Astrocyte (in vitro differentiated cells and primary cell): ENCODE measurements at places on chromosomes 3 and 15.

DNA sequence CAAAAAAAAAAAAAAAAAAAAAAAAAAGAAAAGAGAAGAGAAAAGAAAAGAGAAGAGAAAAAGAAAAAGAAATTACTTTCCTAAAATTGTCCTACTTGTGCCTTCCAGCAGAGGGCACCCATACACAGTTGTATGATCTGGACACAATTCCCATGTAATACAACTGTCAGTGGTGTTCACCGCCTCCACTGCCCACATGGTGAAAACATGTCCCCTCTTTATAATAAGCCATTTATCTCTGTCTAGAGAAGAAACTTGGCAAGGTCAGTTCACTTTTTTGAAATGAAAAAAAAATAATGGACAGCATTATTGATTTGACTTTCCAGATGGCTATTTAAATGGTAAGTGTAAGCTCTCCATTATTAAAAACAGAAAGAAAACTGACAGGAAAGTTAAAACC, 459.4 kb downstream of the GBE1 start:
- DNase-seq = peak; percentile 19

- no peak for DNase-seq
These were observed 109.4 kb downstream of the ATP8B4 start for GRCh38 chr15:50009634-50010033.

DNA sequence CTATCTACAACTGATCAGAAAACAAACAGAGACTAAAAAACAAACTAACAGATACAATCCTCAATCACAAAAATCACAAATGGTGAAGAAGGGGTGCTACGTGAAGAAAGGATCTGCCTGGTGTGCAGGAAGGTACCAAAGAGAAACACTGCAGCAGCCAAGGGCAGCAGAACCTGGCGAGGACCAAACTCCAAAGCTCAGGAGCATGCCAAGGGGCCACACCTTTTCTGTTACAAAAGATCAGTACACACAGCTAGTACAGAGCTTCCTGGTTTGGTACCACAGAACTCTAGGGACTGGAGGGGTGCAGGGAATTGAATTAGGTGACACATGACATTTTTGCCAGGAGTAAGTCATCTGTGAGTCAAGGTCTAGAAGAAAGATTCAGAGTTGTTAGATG, 107.4 kb upstream of the GRM7 start:
- no peak for DNase-seq

GRCh38 chr15:85631018-85631417, 163.7 kb downstream of the KLHL25 start:
- no peak for DNase-seq

- DNase-seq = no peak
These were observed 61.3 kb downstream of the DMXL2 start for GRCh38 chr15:51561271-51561670.

GRCh38 chr15:59438625-59439290, 772 bp downstream of the FAM81A start:
- no peak for DNase-seq

GRCh38 chr15:85443593-85444087, 63.2 kb downstream of the AKAP13 start:
- peak; percentile 61 for DNase-seq

DNA sequence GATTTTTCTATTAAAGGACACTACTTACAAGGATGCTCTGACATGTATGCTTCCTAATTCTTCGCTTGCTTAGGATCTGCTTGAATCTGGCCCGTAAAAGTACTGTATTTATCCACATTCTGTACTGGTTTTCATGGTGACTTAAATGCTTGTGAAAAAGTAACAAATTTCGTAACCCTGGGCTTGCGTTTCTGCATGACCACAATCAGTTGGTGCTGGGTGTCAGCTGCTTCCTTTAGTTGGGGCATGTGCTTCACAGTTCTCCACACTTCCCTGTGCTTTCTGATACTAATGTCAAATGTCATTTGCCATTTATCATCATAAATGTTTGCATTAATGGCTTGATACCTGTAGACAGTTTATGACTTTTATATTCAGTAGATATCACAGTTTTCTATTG, 218.4 kb upstream of the MLF1 start:
- DNase-seq = no peak

DNA sequence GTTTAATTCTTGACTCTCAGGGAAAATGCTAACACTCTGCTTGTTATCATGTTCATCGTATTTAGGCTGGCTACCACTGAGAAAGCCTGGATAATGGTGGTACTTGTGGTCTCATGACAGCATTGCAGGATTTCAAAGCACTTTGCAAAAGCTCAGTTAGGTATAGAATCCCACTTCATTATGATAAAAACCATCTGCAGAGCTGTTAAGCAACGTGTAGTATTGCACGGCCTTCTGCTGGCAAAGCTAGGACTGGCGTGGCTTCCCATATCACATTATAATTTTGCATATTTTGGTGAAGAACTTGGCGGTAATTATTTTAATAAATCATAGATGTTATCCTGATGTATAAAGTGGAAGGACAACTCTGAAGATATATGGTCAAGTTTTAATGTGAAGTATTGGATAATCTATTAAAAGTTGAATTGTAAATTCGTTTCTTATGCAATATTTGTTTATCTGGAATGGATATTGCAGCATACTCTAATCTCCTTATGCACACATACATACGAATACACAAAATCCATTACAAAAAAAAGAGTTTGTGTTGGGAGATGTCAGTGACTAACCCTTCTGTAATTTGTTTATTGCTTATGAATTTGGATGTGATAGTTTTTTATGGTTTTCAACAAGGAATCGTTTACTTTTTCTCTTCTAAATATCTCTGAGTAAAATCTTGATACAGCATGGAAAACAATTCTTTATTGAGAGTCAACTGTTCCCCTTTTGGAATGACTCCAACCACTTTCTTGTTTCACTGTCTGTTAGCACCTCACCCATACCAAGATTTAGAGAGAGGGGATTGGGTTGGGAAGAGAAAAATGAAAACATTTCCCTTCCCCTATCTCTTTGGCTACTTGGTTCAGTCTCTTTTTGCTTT, 9.2 kb downstream of the RAB8B start:
- DNase-seq = no peak

DNA sequence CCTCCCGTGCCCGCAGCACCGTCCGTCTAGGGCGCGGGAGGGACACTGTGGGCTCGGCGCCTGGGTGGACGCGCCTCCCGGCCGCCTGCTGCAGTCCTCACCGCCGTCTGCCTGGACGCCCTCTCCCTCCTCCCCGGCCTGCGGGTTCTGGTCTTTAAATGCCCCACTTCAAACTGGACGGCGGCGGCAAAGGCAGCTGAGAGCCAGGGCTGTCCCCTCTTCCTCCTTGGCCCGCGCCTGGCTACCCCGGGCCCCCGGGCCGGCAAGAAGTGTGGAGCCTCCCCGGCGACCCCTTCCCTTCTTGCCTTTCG, 426 bp downstream of the CBLB start:
- peak; percentile 40 for DNase-seq

DNA sequence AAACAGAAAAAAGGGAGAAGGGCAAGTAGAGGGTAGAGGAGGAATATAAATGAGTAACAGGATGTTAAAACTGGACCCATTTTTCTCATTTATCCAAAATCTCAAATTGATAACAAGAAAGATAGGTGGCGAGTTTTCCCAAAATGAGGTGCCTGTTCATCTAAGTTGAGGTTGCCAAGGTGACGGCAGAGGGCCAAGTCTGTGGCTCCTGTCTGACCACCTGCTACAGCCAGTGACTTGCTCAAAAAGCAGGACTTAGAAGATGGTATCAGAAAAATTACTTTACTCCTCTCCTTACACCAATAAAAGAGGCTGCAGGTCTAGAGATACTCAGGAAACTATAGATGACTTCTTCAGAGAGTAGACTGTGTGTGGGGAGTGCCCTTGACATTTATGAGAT, 137.6 kb upstream of the ZNF385D start:
- no peak for DNase-seq

GRCh38 chr15:44033894-44034293, 161.2 kb downstream of the FRMD5 start:
- DNase-seq = peak; percentile 66

GRCh38 chr3:150286390-150287147, 121.5 kb upstream of the TSC22D2 start:
- peak; percentile 49 for DNase-seq

GRCh38 chr15:45594319-45594718, 7.1 kb downstream of the BLOC1S6 start:
- peak; percentile 20 for DNase-seq

DNA sequence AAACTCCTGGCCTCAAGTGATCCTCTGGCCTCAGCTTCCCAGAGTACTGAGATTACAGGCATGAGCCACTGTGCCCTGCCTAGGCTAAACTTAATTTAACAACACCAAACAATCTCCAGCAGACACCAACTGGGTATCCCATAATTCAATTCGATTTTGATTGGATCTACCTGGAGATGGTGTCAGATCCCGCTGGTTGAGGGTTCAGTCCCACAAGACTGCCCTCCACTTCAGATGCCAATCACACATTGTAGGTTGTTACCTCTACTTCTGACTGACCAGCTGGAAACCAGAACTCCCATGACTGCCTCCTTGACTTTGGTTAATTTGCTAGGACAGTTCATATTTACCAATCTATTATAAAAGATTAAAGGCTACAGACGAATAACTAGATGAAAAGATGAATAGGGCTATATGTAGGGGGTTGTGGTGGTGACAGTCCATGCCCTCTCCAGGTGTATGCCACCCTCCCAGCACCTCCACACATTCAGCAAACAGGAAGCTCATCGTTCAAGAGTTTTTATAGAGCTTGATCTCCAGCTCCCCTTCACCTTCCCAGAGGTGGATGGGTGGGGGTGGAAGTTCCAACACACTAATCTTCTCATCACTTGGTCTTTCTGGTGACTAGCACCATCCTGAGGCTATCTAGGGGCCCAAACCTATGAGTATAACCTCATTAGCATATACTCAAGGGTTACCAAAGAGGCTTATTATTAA, 9.3 kb downstream of the B2M start:
- no peak for DNase-seq

DNA sequence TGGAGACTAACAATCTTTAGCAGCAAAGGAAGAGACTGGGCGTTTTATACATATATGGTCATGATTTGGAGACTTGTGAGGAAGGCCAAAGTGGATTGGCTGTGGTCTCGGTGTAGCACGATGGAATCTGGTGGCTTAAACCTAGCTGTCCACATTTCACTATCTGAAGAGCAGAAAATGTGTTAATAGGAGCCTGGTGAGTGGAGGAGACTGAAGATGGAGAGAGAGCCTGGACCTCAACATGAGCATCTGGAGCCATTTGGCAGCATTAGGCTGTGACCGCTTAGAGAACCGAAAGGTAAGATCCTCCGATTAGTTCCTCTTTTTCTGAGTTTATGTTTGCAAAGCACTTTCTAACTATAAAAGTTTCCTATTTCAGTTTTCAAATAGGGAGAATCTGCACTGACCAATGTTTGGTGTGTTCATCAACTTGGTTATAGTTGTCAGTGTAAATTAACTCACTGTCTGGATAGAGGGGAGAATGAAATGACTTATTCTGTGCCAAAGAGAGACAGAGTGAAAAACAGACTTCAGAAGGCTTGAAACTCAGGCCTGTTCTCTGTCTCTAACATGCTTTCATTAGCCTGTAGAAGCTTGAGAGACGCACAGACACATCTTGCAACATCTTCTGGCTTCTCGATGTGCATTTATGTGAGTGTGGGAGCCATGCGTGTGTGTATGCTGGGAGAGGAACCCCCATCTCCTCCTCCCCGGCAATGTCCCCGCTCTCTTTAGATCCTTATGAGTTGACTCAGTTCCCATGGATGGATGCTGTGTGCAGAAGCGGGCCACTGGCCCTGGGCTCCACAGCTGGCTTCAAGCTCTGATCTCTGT, 244.7 kb upstream of the TBL1XR1 start:
- DNase-seq = peak; percentile 71

- DNase-seq = no peak
These were observed 30.6 kb upstream of the PIAS1 start for GRCh38 chr15:68023307-68024101.

DNA sequence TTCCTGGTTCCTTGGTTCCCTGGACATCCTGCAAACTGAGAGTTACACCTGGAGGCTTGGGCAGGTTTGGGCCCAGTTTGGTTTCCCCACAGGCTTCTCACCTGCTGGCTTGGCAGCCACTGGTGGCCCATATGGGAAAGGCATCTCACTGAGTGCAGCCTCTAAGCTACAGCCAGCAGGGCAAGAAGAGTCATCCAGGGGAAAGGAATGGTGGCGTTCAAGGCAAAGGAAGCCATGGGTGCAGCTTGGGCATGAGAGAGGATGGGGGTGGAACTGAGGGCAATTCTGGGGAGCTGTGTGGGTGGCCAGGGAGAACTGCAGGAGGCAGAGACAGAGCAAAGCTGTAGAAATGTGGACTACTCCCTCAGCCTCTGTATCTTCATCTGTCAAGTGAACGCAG, 106.4 kb downstream of the EPHB1 start:
- DNase-seq = no peak

- no peak for DNase-seq
These were observed 43.9 kb downstream of the SOX14 start for GRCh38 chr3:137807998-137808397.

GRCh38 chr3:27789420-27789819, 67.3 kb upstream of the EOMES start:
- no peak for DNase-seq

- DNase-seq = no peak
These were observed 34.8 kb downstream of the PTPN9 start for GRCh38 chr15:75544359-75544758.

DNA sequence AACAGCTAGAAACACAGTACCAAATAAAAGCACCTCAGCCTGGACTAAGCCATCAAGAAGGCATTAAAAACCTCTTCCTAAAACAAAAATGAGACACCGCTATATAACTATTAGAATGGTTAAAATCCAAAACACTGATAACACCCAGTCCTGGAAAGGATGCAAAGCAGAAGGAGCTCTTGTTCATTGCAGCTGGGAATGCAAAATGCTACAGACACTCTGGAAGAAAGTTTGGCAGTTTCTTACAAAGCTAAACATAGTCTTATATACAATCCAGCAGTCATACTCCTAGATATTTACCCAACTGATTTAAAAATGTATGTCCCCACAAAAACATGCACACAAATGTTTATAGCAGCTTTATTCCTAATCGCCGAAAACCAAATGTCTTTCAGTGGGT, 35.7 kb downstream of the CHSY1 start:
- no peak for DNase-seq

DNA sequence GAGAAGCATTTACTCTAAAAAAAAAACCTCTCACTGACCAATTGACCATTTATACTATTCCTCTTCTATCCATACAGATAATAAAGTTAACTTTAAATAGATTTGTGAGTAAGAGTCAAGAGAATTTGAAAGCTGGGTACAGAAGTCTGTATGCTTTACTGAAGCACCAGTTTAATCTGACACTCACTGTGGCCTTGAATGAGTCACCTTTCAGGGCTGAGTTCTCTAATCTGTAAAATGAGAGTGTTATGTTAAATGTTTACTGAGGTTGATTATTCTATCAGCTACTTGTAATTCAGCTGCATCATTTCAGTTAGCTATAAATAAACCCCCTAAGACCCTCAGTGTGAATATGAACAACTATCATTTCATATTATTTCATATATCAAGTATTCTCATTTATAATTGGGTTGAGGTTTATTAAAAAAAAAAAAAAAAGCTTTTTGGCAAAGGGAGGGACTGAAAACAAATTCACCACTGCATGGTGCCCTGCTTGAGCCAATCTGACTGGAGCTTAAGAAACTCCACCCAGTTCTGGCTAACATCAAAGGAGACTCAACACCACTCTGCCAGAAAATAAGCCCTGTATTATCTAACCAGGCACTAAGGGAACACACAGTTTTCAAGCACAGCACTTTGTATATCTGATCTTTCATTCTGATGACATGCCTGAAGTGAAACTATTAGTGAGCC, 2.8 kb downstream of the MAP4 start:
- DNase-seq = peak; percentile 87
